ENCODE measurements at places on chromosomes 11 and 22. TPM values are rescaled to one million over a fixed set of nuclear protein-coding genes. Genes with fewer than 3 reads are reported as not detected.

GRCh38 chr11:13964771-13965074 lies 2.2 kb downstream of the SPON1 start:
- H3K27ac ChIP-seq, result peak overlapping the region; percentile 82
- no peak for DNase-seq
- H3K4me3 ChIP-seq, result peak overlapping the region; percentile 61
- peaks cover 36% of the 10 kb centered on the region for H3K4me1 ChIP-seq

DNA sequence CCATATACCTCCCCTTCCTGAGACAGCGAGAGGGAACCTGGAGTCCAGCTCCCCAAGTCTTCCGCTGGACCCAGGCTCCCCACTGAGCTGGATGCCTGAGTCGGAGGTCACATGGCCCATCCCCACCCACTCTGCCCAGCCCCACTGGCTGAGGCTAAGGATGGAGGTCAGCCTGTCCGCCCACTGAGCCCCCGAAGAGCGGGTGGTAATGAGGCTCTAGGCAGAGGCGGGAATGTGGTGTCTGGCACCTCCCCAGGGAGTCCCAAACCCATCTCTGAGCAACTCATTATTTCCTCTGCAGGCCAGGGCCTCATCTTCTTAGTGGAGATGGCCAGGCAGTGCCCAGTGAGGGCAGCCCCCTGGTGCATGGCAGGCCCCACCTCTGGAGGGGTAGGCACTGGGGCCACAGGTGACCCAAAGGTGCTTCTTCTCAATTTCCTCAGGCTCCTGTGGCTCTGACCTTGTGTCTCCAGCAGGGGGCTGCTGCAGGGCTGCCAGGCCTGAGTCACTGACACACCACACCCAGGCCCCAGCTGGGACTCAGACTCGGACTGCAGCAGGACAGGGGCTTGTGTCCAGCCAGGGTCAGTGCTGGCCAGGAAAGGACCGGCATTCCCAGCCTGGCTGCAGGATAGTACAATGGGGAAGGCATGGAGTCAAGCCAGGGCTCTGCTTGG lies 10.2 kb upstream of the PDE2A start:
- peak; percentile 68 for DNase-seq
- no peak overlapping the region for H3K4me3 ChIP-seq
- no peak overlapping the region for H3K27ac ChIP-seq
- peaks cover 64% of the 10 kb centered on the region for H3K36me3 ChIP-seq
- H3K27me3 ChIP-seq, result peaks cover 19% of the 10 kb centered on the region

DNA sequence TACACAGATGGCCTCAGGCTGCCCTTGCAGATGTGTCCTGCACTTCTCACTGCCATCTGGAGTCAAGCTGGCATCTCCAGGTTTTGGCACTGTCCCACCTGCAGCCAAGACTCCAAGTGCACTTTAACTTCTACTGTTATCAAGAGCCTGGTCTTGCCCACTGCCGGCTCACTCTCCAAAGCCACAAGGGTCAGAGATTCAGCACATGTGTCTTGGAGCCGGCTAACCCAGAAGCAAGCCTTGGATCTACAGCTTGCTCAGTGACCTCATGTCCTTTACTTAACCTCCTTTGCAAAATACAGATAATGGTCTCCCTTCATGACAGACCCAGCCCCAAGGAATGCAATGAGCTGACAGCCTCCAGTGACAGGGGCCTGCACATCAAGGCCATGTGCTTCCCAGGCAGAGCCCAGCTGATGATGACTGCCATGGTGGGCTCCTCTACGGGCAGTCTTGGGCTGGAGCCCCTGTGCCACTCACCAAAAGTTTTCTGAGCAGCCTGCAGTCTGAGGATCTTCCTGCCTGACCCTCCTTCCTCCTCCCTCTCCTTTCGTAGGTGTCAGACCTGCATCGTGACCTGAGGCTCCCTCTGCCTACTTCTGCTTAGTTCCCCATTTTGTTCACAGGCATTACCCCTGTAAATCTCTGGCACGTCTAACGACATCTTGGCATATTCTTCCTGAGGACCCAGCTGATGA lies 9.0 kb downstream of the TP53AIP1 start:
- H3K27me3 ChIP-seq, result no peaks in the 10 kb centered on the region
- H3K4me1 ChIP-seq, result no peaks in the 10 kb centered on the region
- no peak for DNase-seq
- no peak overlapping the region for H3K4me3 ChIP-seq

- H3K27me3 ChIP-seq, result no peaks in the 10 kb centered on the region
- no peak overlapping the region for H3K4me3 ChIP-seq
- no peaks in the 10 kb centered on the region for H3K4me1 ChIP-seq
- H3K27ac ChIP-seq, result no peak overlapping the region
- DNase-seq, result no peak
- no peaks in the 10 kb centered on the region for H3K36me3 ChIP-seq
Measured at GRCh38 chr22:48313175-48313830, 1514.4 kb downstream of the BRD1 start.

DNA sequence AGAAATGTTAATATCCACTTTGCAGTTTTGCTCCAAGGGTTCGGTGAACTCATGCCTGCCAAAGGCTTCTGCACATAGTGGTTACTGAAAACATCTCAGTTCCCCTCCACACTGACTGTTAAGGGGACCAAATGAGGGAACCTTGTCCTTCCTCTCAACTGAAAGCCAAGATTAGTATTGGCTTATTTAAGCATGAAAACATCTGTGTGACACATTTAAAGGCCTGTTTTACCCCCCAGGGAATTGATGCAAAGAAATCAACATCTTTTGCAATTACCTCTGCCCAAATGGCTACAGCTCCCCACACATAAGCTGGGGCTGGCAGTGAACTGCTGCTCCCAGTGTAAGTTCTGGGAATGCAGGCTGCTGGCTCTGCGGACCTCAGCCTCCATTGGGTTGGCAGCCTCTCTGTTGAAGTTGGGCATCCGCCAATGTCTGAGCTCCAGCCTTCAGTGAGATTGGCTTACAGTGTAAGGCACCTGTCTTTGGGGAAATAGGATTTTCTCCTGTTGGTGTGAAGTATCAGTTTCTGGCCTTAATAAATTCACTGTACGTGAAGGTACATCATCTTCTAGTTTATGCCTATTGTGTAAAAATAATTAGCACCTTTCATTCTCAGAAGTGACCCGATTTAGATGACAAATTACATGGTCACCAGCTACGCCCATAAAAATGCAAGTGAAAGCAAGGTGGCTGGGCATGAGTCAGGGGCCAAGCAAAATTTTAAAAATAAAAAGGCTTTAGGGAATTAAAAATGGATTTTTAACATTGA lies 213.4 kb upstream of the SYN3 start:
- no peak overlapping the region for H3K27ac ChIP-seq
- H3K4me1 ChIP-seq, result peaks cover 6% of the 10 kb centered on the region
- peak; percentile 87 for DNase-seq
- no peaks in the 10 kb centered on the region for H3K36me3 ChIP-seq
- H3K4me3 ChIP-seq, result no peak overlapping the region

- H3K4me3 ChIP-seq, result no peak overlapping the region
- no peaks in the 10 kb centered on the region for H3K4me1 ChIP-seq
- no peaks in the 10 kb centered on the region for H3K36me3 ChIP-seq
- H3K27me3 ChIP-seq, result no peaks in the 10 kb centered on the region
- no peak overlapping the region for H3K27ac ChIP-seq
Measured at GRCh38 chr11:105823495-105824033, 198.5 kb downstream of the MSANTD4 start.

SORL1 gene
- total RNA-seq, result 19.2 TPM

- no peaks in the 10 kb centered on the region for H3K36me3 ChIP-seq
- H3K4me1 ChIP-seq, result no peaks in the 10 kb centered on the region
- H3K27me3 ChIP-seq, result no peaks in the 10 kb centered on the region
- no peak for DNase-seq
- H3K27ac ChIP-seq, result no peak overlapping the region
Measured at GRCh38 chr11:62976109-62976508, 8.7 kb downstream of the SLC22A6 start.

DNA sequence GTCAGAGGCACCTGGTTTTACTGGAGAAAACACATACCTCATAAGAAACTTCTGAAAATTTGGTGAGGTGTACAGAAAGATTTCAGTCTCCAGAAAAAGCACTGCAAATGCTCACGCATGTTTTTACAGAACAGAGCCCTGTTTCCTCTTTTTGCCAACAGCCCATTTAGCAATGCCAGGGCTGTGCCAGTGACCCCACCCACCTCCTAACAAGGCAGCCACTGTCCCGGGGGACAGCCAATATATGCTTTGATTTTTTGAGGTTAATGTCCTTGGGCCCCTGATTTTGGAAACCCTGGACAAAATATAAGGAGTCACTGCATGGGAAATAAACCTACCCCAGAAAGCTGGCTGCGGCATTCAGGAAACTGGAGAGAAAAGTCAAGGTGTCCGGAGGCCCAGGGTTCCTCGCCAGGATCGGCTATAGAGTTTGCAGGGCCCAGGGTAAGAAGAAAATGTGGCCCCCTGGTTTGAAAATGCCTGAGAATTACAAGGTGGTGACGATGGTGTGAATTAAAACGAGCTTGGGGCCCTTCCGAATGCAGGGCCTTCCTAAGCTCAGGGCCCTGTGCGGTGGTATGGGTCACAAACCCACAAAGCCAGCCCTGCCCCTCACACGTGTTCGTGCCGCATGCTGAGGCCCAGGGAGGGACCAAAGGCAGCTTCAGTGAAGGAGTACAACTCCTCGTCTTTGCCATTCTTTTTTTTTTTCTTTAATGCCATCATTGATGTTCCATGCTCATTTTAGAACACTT lies 71.1 kb upstream of the WNT7B start:
- H3K4me3 ChIP-seq, result no peak overlapping the region
- H3K4me1 ChIP-seq, result peaks cover 93% of the 10 kb centered on the region
- DNase-seq, result no peak
- H3K27me3 ChIP-seq, result no peaks in the 10 kb centered on the region
- peak overlapping the region; percentile 92 for H3K27ac ChIP-seq

TEX54 gene
- total RNA-seq, result not detected

GRCh38 chr22:18057568-18058209 lies 20.1 kb upstream of the PEX26 start:
- H3K27ac ChIP-seq, result peak overlapping the region; percentile 72
- peaks cover 25% of the 10 kb centered on the region for H3K4me1 ChIP-seq
- peak; percentile 84 for DNase-seq
- H3K27me3 ChIP-seq, result no peaks in the 10 kb centered on the region

GRCh38 chr11:111723595-111723994 lies 42.6 kb downstream of the PPP2R1B start:
- peaks cover 5% of the 10 kb centered on the region for H3K4me1 ChIP-seq
- H3K27me3 ChIP-seq, result no peaks in the 10 kb centered on the region
- no peak overlapping the region for H3K4me3 ChIP-seq
- no peak overlapping the region for H3K27ac ChIP-seq

GRCh38 chr22:21730535-21731308 lies 4.9 kb downstream of the YPEL1 start:
- H3K27me3 ChIP-seq, result no peaks in the 10 kb centered on the region
- H3K36me3 ChIP-seq, result no peaks in the 10 kb centered on the region
- no peak overlapping the region for H3K4me3 ChIP-seq
- peaks cover 12% of the 10 kb centered on the region for H3K4me1 ChIP-seq

DNA sequence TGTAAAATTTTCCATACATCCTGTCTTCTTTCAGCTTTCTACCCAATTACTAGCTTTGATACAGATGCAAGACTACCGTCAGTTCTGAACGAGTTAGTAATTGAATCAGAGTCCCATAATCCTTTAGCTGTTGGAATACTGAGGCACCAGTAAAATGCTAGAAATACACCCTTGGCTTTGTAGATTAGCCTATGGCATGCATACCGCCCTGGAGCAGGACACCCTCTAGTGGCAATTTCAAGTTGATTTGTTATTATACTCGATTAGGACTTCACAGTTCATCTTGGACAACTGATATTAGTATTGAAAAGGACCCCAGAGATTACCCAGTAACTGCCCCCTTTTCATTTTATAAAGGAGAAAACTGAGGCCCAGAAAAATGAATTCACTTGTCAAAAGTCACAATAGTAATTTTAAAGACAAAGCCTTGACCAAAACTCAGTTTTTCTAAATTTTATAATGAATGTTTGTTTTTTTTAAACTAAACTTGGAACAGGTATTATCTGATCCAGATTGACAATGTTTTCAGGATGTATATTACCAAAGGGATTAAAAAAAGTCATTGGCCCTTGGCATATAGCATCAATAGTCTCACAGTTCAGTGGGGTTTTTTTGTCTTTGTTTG lies 72.6 kb downstream of the HIPK3 start:
- DNase-seq, result peak; percentile 55
- H3K4me3 ChIP-seq, result no peak overlapping the region
- H3K36me3 ChIP-seq, result no peaks in the 10 kb centered on the region
- H3K4me1 ChIP-seq, result peaks cover 12% of the 10 kb centered on the region

DNA sequence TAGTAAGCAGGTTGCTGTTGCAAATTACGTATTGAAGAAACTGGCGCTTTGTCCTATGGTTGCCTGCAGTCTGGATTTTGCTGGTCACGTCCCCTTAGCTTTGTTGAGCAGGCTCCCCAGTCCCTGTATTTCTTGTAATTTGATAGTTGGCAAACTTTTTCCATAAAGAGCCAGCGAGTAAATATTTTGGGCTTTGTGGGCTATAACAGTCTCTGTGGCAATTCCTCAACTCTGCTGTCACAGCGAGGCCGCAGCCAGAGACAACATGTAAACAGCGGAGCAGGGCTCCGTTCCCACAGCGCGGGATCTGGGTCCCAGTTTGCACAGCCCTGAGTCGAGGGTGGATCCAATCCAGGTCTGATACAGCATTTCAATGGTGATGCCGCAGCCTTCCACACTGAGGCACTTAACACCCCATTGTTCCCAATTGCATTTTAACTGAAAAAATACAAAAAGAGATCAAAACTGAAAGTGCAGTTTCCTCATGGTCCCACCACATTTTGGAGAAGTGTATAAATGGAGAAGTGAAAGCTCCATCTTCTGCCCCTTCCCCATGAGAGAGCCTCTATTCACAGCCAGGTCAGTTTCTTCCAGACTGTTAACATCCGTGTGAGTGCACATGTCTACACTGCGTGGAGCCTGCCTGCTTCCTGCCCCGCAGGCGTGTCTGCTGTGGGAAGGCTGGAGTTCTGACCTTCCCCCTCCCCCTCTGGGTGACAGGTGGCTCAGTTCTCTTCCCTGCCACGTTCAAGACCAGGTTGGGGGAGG lies 89.1 kb downstream of the RPS6KA4 start:
- H3K36me3 ChIP-seq, result no peaks in the 10 kb centered on the region
- H3K27ac ChIP-seq, result no peak overlapping the region
- peak overlapping the region; percentile 51 for H3K4me3 ChIP-seq
- peak; percentile 33 for DNase-seq
- peaks cover 28% of the 10 kb centered on the region for H3K4me1 ChIP-seq

DNA sequence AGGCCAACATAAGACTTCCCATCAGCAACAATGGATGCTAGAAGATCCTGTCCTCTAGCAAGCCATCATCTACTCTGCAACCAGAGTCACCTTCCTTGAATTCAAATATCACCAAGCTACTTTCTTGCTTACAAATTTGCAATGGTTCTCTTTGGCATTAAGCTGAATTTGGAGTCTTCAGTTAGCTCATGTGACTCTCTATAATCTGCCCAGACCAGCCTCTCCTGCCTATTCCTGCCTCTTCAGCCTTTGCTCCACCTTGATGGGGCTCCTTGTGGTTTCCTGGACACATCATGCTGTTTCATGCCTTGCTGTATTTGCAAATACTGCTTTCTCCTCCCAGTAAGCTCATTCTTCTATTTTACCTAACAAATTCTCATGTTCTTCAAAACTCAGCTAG lies 82.3 kb downstream of the RASSF10 start:
- H3K27ac ChIP-seq, result no peak overlapping the region
- DNase-seq, result no peak
- no peaks in the 10 kb centered on the region for H3K36me3 ChIP-seq
- no peaks in the 10 kb centered on the region for H3K27me3 ChIP-seq
- no peaks in the 10 kb centered on the region for H3K4me1 ChIP-seq

FGF19 gene
- total RNA-seq, result not detected

GRCh38 chr22:25167834-25168601 lies 31.6 kb upstream of the CRYBB3 start:
- peak; percentile 42 for DNase-seq
- H3K4me1 ChIP-seq, result no peaks in the 10 kb centered on the region
- peaks cover 19% of the 10 kb centered on the region for H3K36me3 ChIP-seq
- H3K27ac ChIP-seq, result no peak overlapping the region

Measured in stomach (tissue), 19 donors.